ENCODE measurements at places on chromosomes 6 and 20.
A peak's percentile ranks its signal among the peaks of the same experiment; 100 is the strongest.

- no peak for DNase-seq
Observed at GRCh38 chr20:59063358-59064213, 21.0 kb upstream of the PRELID3B start.

DNA sequence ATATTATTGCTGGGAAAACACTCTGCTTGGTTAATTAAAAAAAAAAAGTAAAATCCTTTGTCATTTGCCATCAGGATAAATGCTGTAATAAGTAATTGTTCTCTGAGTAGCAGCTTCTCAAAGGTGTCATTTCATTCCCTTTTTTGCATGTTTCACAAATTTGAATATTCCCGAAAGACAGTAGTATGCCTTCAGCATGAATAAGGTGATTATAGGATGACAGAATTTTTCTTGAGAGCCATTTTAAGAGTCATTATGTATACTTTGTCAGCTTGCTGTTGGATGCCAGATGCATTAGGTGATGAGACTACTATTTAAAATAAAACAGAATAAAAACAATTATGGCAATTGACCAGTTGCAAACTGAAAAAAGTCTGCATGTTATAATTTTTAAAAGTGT, 200.7 kb downstream of the HDGFL1 start:
- no peak for DNase-seq

GRCh38 chr6:28134015-28134414, 7.7 kb upstream of the ZKSCAN8 start:
- peak; percentile 45 for DNase-seq

GRCh38 chr6:143232849-143233248, 172.2 kb downstream of the AIG1 start:
- no peak for DNase-seq

DNA sequence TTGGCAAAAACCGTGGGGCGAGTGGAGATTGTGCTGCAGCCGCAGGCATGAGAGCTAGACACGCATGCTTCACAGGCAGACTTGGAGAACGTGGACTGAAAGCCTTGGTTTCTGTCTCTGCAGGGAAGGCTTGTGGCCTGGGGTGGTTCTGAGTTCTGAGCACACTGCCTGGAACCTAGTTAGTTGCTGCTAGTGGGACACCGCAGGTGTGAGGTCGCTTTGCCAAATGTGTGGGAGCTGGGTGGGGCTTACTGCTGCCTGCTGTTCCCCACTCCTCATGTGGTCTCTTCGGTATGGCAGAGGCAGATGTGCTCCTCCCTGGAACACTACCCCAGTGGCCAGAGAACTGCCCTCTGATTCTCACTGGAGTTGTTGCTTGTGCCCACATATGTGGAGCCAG, 484.0 kb downstream of the MMUT start:
- no peak for DNase-seq

DNA sequence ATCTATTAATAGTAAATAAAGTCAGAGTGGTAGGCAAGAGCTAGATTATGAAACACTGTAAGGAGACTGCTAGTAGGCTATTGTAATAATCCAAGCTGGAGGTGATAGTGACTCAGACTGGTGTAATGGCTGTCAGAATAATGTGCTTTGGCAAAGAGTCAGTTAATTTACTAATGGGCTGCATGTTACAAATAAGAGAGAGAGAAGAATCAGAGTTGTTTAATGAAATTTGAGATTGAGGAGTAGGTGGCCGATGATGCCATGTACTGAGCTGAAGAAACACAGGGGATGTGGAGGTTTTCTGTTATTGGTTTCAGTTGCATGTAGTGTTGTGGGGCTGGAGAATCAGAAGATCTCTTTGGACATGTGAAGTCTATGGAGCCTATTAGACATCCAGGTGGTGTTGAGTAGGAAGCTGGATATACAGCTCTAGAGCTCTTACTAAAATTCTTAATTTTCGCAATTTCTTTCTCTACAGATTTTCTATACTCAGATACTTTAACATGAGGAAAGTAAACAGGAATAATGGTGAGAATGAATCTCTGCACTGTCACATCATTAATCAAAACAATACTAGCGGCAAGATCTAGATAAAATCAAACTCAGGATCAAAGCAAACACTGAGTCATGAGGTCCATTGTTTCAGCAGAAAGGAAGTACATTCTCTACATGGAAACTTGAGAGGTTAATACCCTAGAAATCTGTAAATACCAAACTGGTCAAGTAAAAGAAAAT, 167.7 kb downstream of the SIM1 start:
- DNase-seq: no peak

DNA sequence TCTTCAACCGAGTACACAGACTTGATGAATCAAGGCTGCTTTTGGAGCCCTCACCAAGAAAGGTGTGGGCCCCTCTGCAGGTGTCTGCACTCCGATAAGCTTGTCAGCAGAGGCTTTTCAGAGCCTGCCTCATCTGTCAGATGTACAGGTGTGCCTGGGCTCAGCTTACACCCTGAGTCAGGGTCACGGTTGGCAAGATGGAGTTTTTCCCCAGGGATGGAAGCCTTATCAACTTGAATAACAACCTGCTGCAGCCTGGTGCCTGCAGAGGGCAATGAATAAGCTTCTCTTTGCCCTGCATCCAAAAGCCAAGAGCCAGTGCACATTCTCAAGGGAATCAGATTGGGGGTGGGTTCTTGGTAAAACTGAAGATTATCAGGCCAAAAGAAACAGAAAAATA, 427.1 kb downstream of the CD83 start:
- DNase-seq: no peak

DNA sequence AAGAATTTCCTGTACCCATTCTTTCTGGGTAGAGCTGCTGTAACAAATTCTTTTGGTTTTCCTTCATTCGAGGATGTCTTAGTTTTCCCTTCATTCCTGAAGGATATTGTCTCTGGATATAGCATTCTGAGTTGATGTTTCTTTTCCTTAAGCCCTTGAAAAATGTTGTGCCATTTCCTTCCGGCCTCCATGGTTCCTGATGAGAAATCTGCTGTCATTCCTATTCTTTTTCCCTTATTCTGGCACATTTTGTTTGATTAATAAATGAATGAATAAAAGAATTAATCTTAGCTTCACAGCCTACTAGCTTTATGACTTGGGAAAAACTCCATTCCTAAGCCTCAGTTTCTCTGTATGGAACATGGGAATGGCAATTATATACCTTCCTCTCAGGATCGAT, 173.1 kb downstream of the EYA2 start:
- no peak for DNase-seq
